Activated naive CD4-positive, alpha-beta T cell treated with Interleukin-2 at 50 U/mL for 16 hours (primary cell): ENCODE measurements at places on chromosomes 7 and 10.

- no peak for DNase-seq
These were observed 20.9 kb downstream of the GPR146 start for GRCh38 chr7:1065263-1065584.

- DNase-seq, result no peak
These were observed 9.0 kb upstream of the CFTR start for GRCh38 chr7:117470777-117471176.

DNA sequence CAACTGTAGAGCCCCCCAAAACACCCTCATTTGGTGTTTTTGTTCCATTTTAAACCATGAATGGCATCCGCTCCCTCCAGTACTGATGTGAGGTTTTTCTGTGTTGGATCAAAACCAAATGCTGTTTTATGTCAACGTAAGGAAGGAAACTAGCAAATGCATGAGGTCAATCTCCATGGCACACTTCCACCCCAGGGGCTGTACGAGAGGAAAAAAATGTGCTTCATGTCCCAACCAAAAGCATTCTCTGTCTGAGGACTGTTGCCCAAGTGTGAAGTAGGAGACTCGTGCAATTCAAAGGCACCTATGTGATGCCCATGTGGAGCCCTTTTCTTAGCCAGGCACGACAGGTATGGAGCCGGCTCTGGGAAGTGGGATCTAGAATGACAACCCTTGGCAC lies 180.3 kb upstream of the MKI67 start:
- DNase-seq, result no peak

- DNase-seq, result no peak
These were observed 7.8 kb upstream of the TARP start for GRCh38 chr7:38281266-38281665.

DNA sequence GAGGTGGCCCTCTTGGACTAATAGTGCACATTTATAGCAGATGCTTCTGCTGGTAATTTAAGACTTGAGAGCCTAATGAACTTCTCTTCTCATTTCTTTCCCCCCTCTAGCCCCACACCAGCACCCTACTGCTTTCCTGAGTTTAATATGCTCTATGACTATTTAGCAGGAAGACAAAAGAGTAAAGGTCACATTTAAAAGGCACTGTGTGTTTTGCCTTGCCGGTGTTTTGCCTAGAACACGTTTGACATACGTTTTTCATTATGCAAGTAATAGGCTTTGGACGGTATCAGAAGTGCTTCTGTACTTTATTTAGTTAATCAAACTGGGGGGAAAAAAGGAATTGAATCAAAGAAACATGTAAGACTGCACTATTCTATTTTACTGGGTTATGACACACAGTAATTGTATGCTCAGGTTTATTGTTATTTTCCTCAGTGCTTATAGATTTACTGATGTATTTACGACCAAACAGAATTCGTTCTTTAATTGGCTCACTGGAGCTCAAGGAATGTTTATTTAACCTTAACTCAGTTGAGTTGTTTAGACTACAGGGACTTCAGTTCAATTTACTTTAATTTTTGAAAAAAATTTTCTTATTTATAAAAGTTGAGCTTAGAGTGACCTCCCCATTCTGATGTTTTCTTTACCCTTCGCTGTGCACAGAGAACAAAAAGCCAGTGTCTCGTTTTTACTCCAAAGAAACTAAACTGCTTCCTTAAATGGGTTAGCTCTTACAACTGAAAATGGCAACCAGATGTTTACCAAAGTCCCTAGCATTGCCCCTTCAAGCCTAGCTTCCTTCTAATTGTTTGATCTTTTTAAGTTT lies 35.4 kb downstream of the CPED1 start:
- no peak for DNase-seq

DNA sequence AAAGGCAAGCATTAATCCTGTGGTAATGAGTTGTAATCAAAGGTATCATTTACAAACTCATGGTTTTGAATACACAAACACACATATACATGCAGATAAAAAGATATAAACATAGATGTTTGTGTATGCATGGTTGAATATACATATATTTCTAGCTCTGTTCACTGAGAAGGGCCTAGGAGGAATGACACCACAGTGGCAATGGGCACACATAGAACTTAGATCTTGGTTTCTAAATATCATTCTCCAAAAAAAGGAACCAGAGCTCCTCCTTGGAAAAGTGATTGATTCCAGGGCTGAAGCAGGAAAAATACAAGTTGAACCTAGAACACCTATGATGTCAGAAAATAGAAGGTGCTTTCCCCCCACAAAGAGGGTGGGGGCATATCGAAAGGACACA lies 6.9 kb downstream of the CUL2 start:
- DNase-seq, result no peak

- no peak for DNase-seq
These were observed 87.7 kb downstream of the PIK3CG start for GRCh38 chr7:106952658-106953231.

- DNase-seq, result no peak
These were observed 410.8 kb downstream of the MDFIC start for GRCh38 chr7:115332691-115333090.

- no peak for DNase-seq
These were observed 5.4 kb upstream of the SUV39H2 start for GRCh38 chr10:14873090-14873760.

GRCh38 chr7:50348469-50349162 lies 44.1 kb downstream of the IKZF1 start:
- no peak for DNase-seq

GRCh38 chr7:151346470-151346769 lies 4.8 kb downstream of the NUB1 start:
- no peak for DNase-seq

DNA sequence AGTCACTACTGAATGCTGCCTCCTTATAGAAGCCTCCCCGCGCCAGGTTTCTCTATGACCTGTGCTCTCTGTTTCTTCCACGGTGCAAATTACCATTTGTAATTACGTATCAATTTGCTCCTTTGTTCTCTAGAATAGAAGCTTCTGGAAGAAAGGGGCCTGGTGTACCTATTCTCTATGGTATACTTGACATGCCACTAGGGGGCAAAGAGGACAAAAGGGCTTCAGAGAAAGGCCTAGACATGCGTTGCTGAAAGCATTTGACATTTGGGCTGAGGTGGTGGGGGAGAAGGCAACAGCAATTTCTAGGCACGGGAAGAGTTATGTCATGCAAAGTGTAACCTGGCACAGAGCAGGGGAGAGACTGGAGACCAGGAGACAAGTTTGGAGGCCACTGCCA lies 148.7 kb downstream of the WDR11 start:
- DNase-seq, result no peak

DNA sequence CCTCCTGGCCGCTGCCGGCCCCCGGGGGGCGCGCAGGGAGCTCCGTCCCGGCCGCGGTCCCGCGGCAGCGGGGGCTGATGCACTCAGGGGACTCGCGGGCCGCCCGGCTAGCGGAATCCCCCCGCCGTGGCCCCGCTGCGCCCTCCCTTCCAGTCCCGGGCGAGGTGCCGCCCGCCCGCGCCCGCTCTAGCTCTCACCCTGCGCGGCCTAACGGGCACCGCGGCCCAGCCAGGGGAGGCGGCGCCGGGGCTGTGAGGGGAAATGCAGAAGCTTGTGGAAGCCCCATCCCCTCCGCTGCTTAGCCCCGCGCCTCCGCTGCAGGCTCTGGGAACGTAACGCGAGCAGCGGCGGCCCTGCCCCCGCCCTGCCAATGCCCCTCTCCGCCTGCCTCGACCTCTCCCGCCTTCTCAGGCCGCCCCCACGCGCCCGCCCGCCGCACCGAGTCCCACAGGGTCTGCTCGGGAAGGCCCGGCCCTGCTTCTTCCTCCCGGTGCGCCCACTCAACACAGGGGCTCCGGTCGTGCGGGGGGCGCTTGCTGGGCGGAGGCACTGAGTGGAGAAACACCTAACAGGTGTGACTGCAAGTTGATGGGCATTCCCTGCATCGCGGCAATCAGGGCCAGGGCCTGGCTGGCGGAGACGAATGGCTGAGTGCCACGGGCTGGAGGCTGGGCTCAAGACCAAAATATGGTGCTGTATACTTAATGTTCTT lies 384 bp upstream of the TMEM229A start:
- DNase-seq, result no peak

DNA sequence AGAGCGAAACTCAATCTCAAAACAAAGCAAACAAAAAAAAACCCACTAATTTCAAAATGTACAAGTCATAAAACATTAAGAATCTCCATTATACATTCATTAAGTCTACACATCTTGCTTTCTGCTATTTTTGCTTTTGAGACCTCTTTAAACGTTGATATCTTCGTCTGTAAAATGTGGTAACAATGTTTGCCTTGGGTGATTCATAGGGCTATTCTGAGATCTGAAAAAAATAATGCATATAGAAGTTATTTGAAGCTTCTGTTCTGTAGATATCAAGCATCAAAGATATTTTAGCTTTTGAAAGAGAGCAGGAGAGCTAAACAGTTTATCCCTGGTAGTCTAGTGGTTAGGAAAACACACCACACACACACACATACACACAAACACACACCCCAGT lies 158.1 kb upstream of the PLXDC2 start:
- no peak for DNase-seq

DNA sequence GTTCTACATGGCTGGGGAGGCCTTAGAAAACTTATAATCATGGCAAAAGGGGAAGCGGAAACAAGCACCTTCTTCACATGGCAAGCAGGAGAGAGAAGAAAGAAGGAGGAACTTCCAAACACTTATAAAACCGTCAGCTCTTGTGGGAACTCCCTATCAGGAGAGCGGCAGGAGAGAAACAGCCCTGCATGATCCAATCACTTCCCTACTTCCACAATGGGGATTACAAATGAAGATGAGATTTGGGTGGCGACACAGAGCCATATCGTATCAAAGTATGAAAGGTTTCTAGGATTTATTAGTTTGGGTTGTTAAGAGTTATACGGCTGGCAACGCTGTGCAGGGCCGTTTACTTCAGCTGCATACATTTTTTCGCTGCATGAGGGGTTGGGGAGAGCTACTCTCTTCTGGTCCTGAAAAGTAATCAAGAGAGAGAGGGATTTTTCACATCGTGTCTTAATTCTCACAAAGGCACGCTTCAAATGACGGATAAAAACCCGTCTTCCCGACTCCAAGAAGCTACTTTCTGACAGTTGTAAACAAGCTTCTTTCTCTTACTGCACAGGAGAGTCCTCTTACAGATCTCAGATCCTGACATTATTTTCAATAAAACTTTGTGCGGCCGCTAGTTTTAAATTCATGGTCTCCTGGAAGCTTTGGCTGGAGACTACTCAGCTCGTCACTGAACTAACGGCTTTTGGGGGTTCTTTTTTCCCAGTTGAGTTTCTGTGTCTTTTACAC lies 751 bp upstream of the GTPBP10 start:
- DNase-seq, result no peak

DNA sequence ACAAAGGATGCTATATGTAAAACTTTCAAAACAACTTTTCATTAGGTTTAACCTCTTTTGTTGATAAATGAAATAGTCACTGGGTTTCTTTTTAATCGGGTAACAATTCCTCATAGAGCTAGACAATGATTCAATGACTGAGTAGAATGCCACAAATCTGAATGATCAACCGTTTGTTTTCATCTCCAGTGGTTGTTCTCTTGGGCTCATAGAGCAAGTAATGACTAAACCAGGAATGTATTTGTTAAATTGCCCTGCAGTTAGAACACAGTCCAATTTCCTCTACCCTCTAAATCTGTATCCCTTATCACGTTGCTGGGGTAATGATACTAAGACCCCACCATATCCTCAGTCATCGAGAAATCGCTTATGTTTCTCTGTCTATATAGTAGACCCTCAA lies 40.0 kb downstream of the CNNM1 start:
- DNase-seq, result no peak

DNA sequence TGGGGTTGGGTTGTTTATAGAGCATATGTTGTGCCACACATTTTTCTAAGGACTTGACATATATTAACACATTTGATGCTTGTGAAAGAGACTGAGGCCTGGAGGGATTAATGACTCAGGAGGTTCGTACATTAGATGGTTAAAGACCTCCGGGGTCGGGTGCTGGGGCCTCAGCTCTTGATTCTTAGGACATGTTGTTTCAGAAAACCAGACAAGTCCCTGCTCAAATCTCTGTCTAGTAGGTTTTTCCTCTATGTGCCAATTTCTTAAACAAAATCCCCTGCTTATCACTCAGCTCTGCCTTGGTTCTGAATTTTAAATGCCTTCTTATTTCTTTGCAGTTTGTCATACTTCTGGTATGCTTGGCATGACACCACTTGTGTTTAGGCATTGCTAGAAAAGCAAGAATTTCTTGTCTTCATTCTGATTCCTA lies 5.8 kb downstream of the UPP1 start:
- DNase-seq, result no peak

GRCh38 chr10:114075093-114075492 lies 31.4 kb downstream of the ADRB1 start:
- DNase-seq, result no peak
